Activated T-helper 9 cell treated with anti-CD3 and anti-CD28 coated beads, Interleukin-2, amount 50 U/mL, for 16 hours (primary cell): ENCODE measurements at places on chromosomes 13 and 19.

- DNase-seq: no peak
These were observed 1.3 kb upstream of the TDRD12 start for GRCh38 chr19:32718286-32718685.

GRCh38 chr13:112442483-112443090 lies 66.4 kb downstream of the SPACA7 start:
- DNase-seq: no peak

DNA sequence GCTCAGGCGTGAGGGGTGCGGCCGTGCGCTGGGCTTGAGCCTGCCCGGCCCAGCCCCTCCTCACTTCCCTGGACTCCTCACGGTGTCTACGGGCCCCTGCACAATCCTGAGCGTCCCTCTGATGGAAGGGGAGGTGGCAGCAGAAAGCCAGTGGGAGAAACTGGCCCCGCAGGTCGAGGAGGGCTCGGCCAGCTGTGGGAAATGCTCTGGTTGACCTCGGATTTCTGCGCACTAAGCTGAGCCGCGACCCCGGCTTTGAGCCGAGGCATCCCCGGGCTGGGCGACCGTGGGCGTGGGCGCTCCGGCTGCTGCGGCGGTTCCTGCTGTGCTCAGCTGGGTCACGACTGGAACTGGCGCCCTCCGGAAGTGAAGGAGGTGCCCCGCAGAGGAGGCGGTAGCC lies 70.1 kb downstream of the ZNF208 start:
- DNase-seq: no peak

DNA sequence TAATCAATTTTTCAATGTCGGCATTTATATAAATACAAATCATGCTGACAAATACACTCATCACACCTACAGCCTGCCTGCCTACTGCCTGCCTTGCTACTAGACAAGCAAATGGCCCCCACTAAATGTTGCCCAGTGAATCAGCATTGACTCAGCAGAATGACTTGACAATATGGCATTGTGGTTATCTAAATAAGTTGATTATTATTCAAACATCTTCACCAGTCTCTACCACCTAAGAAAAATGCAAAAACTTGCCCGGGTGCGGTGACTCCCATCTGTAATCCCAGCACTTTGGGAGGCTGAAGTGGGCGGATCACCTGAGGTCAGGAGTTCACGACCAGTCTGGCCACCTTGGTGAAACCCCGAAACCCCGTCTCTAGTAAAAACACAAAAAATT lies 296.1 kb downstream of the PCDH9 start:
- DNase-seq: no peak

GRCh38 chr13:106533101-106533942 lies 2.1 kb downstream of the EFNB2 start:
- peak; percentile 1 for DNase-seq

DNA sequence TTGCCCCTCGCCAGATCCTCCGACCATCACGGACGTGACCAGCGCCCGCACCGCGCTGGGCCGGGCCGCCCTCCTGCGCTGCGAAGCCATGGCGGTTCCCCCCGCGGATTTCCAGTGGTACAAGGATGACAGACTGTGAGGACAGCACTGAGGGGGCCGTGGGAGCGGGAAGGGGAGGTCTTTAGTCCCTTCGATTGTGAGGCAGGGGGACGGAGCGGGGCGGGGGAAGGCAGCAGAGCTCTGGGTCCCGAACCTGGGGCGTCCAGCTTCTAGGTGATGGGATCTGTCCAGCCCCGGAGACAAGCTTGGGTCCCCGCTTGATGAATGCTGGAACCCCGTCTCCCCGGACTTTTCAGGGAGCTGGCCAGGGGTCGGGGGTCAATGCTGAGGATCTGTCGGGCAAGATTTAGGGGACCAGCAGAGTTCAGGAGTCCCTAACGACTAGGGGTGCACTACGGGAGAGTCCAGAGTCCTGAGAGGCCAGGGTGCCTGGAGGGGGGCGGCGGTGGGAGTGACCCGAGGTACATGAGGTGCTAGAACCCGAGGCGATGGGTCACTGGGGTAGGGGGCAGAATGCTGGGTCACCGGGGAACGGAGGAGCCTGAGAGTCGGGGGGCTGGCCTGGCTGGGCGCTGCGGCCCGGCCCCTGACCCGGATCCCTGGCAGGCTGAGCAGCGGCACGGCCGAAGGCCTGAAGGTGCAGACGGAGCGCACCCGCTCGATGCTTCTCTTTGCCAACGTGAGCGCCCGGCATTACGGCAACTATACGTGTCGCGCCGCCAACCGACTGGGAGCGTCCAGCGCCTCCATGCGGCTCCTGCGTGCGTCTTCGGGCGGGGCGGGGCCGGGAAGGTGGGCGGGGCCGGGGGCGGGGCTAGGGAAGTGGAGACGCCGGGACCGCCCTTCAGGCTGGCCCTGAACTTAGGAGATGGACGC lies 14.6 kb downstream of the VSIG10L start:
- peak; percentile 30 for DNase-seq

DNA sequence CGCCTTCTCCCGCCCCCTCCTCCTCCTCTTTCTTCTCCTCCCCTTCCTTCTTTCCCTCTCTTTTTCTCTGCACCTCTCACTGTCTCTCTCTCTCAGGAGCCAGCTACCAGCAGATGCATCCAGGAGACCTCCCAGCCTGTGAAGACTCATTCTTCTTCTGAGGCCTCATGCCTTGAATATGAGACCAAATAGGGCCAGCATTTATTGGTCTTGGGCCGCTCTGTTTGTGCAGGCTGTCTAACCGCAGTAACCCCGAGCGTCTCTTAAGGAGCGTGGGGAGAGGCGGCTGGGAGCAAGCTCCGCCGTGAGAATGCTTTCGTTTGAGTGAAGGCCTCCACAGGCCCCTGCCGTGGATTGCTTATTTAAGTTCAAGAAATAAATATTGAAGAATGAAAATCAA lies 167.0 kb downstream of the NUFIP1 start:
- no peak for DNase-seq

- no peak for DNase-seq
These were observed 35.6 kb downstream of the TNFRSF19 start for GRCh38 chr13:23605831-23606230.

GRCh38 chr19:56946159-56946558 lies 105.6 kb upstream of the PEG3 start:
- DNase-seq: no peak
